CD4-positive, alpha-beta T cell treated with Interleukin-6 for 4 hours (primary cell): ENCODE measurements at places on chromosomes 7 and 10.

DNA sequence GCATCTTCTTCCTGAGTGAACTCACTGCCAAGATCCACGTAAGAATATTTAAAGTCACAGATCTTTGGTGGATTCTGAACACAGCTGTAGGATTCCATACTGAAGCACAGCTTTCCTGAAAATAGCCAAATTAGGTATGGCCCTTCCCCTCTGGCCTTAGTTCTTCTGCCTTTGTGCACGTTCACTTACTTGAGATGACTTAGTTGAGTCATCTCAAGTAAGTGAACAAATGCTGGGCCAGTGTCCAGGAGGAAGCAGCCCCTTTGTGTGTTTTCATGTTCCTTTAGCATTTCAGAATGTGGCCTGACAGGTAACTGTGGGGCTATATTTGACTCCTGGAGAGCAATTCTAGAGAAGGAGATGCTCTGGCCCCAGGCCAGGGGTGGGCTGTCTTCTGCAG, 51.5 kb downstream of the CCNY start:
- DNase-seq: no peak

DNA sequence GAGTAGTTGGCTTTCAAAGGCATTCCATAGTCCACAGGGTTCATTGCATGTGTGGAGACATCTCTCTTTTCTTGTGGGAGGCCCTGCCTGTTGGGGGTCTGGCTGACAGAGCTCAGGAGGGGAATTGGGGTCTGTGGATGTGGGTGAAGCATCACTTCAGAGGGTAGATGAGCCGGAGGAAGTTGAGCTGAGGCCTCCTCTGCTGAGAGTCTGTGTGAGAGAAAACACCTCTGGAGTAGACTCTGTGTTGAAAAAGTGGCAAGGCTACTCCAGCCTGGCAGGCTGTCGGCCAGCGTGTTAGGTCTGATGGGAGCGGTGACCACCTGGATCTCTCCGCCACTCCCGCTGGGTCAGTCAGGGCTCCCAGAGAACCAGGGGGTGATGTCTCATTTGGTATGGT, 358.0 kb upstream of the MGMT start:
- no peak for DNase-seq

GRCh38 chr10:128298587-128298986, 172.4 kb upstream of the MKI67 start:
- DNase-seq: no peak

DNA sequence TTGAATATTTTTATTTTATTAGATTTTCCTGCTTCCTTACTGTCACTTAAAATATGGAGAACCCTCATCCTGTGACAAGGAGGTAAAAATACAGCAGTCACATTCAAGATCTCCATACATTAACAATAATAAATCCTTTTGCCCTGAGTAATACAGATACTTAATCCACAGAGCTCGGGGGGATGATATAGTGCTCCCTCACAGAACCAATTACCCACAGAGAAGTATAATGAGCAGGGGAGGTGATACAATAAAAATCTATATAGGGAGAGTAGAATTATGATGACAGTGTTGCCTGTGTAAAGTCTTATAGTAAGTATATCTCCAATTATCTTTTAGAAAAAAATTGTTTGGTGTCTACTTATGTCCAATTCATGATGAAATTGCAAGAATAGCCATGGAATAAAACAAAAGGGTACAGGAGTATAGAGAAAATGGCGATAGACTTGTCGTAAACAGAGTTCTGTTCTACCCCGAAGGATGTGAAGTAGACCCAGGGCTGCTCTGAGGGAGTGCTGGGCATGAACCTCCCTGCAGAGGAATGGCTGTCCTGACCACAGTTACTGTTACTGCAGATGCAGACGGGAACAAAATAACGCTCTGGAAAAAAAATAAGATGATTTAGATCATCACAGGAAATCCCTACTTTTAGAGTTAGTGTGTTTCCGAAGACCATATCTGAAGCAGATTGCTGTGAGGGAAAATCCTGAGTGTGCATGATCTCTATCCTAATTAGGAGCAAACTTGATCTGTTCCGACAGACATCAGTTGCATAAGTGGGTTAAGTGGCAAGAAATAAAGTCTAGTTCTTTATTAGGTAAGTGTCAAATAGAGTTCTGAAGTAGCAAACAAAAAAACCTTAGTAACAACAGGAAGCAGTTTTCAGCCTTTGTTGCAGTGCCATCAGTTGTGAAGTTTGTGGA, 123.7 kb downstream of the KAT6B start:
- no peak for DNase-seq

- no peak for DNase-seq
Observed at GRCh38 chr10:87794285-87794684, 23.7 kb downstream of the ATAD1 start.

GRCh38 chr7:66075590-66076461, at the start of gene ASL:
Gene ASL, plus strand, starts transcription at chr7:66075819. Its CDS starts 263 bp downstream, at chr7:66076082.
- peak; percentile 87 for DNase-seq

- no peak for DNase-seq
Observed at GRCh38 chr7:158239290-158239981, 348.2 kb downstream of the PTPRN2 start.

GRCh38 chr10:61902445-61903220, 1.1 kb downstream of the ARID5B start:
- peak; percentile 71 for DNase-seq

- no peak for DNase-seq
Observed at GRCh38 chr7:47465191-47465590, 116.7 kb downstream of the TNS3 start.

DNA sequence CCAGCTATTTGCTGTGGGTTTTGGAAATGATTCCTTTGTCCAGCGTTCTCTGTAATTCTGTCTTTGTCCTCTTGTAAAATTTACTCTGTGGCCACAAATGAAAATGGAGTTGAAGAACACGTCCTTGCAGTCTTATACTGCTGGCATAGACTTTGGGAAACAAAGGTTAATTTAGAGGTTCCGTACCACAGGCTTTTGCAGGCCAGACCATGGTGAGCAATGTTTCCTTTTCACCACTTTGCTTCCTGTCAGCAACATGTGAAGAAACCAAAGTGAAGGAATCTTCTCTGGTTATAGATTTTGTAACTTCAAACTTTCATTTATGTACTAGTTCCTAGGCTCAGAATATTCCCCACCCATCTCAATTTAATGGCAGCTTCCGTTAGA, 488.5 kb downstream of the MDFIC start:
- DNase-seq: no peak

DNA sequence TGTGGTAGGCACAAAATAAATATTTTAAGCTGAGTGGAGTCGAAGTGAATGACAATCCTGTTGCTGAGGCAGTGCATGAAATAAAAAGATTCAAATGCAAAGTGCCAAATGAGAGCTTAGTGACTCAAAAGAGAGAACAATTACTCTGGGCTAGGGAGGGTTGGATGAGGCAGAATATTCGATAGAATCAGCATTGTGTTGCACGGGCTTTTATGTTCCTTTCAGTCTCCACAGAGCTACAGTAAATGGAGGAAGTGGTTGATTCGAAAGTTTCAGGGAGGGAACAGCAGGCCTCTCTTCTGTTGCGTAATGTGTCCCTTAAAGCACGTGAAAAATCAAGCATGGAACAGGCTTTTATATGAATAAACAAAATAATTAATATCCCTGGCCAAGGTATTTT, 599.3 kb upstream of the CELF2 start:
- DNase-seq: no peak

- no peak for DNase-seq
Observed at GRCh38 chr10:131135716-131136115, 175.8 kb downstream of the TCERG1L start.
